RKO (cell line): ENCODE measurements at places on chromosomes 7 and 10.

GRCh38 chr10:99530108-99531025, 2.4 kb upstream of the NKX2-3 start:
- DNase-seq = no peak

GRCh38 chr10:104367904-104368303, 14.3 kb downstream of the CFAP58 start:
- DNase-seq = no peak

- DNase-seq = no peak
Measured at GRCh38 chr7:71682841-71683781, 551.2 kb downstream of the GALNT17 start.

GRCh38 chr7:137898839-137899721, 52.3 kb upstream of the DGKI start:
- peak; percentile 82 for DNase-seq

- no peak for DNase-seq
Measured at GRCh38 chr7:3092468-3092867, 48.8 kb upstream of the CARD11 start.

DNA sequence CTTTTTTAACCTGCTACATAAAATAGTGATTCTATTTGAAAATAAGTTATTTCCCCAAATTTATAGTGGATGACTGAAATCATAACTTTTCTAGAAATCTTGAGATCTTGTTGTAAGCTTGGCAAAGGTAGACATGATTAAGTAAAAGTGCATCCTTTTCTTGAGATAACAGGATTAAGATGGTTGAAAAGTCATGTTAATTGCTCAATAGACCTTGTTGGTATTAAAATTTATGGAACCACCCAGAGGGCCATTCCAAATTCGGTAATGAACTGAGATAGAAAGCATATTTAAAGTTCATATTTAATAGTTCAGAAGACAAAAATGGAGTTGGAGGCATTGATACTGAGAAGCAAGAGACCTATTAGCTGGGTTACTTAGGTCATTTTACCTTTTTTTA, 139.1 kb downstream of the BICC1 start:
- DNase-seq = no peak

GRCh38 chr10:19947215-19947614, 131.0 kb downstream of the PLXDC2 start:
- no peak for DNase-seq

DNA sequence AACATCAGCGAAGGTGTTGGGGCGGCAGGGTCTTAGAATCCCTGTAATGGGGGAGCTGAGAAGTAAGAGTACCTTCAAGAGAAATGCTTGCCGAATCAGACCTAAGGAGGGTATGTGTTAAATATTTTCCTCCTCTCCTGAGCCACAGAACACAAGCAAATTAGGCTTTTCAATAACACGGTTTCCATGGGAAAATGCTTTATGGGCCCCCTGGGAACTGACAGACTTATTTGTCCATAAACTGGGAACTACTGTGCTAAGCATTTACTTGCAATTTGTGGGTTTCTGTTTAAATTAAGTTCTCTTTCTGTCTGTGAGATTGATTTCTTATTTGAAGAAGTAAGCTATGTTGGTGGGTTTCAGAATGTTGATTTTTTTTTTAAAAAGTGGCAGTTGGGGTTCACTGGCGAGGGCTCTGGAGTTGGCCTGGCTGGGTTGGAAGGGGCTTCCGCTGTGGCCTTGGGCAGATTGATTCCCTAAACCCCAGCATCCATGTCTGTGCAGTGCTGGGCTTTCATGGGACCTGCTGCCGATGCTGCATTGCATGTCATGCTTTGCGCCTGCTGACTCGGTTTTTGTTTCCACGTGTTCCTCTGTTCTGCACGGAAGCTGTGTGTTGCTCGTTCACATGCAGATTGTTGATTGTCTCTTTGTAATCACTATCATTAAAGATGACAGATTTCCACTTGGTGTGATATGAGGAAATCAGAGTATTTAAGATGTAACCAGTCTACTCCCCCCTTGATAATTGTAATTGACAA, 7.2 kb downstream of the RBM17 start:
- no peak for DNase-seq

- DNase-seq = no peak
Measured at GRCh38 chr10:5775685-5776084, 37.5 kb downstream of the GDI2 start.

DNA sequence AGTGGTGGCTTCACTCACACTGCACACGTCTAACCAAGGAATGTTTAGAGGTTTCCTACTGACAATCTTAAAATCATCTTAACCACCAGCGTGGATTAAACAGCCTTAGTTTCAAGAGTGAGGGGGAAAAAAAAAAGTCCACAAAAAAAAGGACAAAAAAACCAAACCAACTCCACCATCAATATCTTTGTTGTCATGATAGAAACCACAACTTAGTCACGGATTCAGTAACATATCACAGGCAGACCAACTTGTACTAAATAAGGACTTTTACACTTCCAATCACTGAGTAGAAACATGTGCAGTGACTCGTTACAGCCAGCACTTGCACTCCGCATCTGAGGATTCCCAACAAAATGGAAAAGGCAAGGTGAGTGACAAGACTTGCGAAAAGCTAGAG, 46.5 kb downstream of the FAM171A1 start:
- DNase-seq = no peak

DNA sequence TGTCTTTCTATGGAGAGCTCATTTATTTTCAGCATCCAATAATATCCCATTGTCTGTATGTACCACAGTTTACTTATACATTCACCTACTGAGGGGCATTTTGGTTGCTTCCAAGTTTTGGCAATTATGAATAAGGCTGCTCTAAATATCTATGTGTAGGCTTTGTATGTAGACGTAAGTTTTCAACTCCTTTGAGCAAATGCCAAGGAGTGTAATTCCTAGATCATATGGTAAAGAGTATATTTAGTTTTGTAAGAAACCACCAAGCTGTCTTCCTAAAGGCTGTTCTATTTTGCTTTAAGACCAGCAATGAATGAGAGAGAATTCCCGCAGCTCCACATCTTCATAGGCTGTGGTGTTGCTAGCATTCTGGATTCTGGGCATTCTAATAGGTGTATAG, 259.8 kb downstream of the DIP2C start:
- no peak for DNase-seq

GRCh38 chr10:33026422-33026821, 68.4 kb upstream of the ITGB1 start:
- no peak for DNase-seq

GRCh38 chr10:111972109-111972508, 211.5 kb downstream of the GPAM start:
- no peak for DNase-seq

- no peak for DNase-seq
Measured at GRCh38 chr7:70017357-70017756, 419.1 kb downstream of the AUTS2 start.

DNA sequence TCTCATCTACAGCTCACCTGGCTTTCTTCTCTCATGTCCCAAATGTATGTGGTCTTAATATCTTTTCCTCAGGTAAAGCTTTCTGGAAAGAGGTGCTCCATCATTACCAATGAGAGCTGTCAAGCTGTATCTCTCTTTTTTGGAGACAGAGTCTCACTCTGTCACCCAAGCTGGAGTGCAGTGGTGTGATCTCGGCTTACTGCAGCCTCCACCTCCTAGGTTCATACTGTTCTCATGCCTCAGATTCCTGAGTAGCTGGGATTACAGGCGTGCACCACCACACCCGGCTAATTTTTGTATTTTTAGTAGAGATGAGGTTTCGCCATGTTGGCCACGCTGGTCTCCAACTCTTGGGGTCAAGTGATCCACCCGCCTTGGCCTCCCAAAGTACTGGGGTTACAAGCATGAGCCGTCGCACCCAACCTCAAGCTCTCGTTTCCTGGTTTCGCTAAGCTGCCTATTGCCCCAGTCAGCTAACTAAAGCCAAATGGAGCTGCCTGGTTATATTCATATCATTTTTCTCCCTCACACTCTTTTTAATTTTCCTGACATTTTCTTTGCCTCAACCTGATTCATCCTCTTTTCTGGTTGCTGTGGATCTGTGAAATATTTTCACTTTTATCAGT, 60.5 kb downstream of the SUFU start:
- DNase-seq = no peak

GRCh38 chr7:158804335-158804734, 25.0 kb downstream of the ESYT2 start:
- DNase-seq = no peak

DNA sequence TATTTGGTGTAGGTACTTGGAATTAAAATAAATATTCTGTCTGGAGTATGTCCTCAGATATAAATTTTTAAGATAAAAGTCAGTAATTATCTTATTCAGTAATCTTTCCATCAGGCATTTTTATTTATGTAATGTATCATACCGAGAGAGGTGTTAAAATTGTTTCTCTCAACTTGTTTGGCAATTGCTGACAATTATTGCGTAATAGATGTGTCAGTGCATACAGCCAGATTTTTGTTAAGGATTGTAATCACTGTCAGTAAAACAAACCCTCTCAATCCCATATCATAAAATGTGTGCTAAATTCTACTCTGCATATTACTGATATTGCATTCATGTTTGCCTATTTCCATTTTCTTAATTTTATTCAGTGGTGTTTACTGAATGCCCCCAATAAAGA, 69.2 kb downstream of the CNTNAP2 start:
- DNase-seq = no peak

DNA sequence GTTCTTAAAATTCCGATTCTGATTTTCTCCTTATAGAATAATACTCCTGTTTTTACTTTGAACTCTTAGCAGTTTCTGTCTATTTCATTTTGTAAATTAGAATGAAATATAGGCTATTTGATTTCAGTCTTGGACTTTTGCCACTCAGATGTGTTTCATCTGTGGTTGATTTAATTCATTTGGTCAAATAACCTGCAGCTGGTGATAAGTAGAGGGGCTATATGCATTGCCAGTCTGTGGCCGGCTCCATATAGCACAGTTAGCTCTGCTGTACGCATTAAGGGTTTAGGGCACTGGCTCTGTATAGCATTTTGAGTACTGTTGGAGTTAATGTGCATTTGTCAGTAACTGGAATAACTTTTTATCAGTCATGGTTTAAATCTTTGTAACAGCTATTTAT, 35.7 kb downstream of the RBM33 start:
- no peak for DNase-seq
